EH (cell line): ENCODE measurements at places on chromosomes 4 and X.

DNA sequence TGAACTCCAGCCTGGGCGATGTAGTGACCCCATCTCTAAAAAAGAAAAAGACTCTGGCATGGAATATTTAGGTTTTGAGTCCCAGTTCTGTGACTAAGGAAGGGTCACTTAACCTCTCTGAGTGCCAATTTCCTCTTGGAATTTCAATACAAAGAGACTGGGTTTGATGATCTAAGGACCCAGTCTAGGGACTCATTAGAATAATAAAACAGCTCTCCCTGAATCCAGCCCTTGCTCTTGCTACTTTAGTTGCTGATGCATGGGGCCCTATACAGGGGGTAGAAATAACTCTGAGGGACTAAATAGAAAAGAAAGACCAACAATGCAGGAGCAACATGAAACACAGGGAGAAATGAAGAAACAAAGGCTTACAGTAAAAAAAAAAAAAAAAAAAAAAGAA lies 12.6 kb downstream of the C4orf54 start:
- DNase-seq = no peak

DNA sequence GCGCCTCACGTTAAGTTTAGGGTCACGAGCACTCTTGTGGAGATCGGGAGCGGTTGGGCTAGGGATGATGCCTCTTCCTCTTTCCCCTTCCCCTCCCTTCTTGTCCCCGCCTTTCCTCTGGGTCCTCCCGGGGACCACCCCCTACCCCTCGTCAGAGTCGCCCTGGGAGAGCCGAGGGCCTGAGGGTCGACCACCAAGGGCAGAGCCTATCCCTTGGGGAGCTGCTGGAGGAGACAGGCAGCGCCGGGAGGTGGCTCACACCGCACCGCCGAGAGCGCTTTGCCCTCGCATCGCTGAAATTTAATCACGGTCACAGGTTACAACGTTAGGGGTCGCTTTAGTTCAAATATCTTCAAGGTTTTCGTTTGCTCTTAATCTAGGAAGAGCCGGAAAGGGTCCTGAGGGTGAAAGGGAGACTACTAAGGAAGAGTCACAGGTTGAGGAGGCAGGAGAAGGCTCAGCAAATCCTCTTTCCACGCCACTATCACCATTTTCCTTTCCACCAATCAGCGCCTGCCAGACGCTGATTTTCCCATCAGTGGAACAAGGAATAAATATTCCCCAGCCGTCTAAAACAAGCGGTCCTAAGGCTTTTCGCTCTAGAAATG lies 528 bp upstream of the SNCA start:
- DNase-seq = peak; percentile 13

DNA sequence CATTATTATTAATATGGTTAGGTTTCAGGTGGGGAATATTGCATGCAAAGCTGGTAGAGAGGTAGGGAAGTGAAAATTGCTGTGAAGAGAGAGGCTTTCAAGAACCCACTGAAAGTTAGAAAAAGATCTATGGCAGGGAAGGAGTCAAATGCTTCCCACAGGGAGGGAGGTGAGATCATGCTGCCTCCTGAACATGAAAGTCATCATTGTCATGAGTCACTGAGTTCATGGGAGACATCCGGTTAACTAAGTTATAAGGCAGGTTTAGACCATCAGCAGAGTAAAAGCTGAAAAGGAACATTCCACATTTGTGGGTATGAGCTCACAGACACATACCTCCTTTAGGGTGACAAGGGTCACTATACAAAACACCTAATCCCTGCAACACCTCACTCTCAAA lies 16.2 kb downstream of the GATB start:
- DNase-seq = peak; percentile 91

DNA sequence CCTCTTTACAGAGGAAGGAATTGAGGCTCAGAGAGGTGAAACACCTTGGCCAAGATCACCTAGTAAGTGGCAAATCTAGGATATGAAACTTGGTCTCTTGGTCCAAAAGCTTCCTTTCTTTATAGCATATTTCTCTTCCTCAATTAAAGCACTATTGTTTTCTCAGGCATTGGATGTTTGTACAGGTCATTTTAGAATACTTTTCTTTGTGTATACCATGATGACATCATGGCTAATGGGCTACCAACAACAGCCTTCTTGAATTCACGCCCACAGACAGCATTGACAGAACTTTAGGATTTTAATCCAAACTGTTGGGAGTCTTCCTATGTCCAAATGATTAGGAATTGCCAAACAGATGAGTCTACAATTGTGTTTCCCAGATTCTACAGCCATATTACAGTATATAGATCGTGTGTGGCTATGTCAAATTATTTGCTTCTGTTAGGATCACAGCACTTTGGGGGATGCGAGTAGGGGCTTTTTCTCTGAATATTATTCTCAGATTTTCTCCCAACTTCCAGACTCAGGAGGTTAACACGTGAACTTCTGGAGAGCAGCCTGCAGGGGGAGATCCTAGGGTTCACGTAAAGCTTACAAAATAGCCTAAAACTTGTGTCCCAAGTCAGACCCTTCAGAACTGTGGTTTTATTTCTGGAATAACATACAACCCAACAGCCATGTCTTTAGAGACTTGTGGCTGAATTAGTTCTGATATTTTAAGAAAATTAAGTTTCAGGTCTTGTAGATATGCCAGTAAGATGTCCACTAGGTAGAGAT lies 191.8 kb downstream of the SHROOM3 start:
- no peak for DNase-seq

DNA sequence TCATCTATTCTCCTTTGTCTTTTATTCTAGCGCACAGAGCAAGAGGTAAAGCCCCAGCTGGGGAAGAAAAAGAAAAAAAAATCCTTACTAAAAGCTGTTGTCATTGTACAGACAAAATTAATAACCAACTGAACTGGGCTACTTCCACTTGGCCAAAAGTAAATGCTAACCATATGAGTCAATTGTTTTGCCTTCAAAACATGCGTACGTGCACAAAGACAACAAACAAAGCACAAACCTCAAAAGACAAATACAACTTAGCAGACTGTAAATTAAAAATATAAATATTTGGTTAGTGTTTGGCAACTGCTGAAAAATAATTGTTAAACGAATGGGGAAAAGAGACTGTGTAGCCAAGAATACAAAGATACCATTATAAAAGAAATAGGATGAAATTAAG lies 5.9 kb downstream of the EDA2R start:
- DNase-seq = peak; percentile 45

DNA sequence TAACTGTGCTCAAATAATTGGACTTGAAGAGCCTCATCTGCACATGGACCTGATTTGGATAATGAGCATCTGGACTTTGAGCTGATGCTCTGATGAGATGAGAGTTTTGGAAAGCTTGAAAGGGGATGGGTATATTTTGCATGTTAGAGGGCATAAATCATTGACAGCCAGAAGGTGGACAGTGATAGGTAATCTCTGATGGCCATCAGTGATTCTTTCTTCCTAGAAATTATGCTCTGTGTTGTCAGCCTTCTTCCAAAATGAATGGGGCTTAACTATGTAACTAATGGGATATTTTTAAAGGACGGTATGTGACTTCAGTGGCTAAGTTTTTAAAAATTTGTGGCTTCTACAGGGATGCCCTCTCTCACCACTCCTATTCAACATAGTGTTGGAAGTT lies 334.0 kb downstream of the PTTG2 start:
- DNase-seq = no peak

DNA sequence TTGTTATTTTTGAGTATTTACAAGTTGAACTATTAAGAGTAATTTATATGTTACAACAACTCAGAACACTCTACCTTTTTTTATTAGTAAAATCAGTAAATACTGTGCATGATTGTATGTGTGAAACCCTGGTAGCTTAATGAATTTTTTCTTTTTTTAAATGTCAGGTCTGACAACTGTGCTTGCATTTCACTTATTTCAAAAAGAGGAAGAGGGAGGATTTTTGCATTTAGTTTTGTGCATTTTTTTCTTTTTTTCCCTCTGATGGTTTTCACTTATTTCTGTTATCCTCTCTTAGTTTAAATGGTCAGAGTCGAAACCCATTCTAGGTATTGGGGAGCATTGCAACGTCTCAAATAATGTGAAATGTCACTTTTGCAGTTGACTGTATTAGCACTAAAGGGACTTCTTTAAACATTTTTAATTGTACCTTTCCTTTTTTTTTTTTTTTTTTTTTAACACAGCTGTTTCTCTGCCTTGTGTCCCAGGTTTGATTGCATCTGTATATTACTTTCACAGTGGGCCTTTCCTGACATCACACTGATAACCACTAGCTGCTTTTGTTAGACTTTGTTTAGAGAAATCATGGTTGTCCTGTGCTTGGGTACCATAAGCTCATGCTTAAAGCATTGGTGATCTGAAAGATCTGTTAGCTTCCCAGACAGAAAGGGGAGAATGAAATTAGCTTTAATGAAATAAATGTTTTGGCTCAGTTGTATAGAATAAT lies 28.5 kb downstream of the MOB1B start:
- DNase-seq = no peak

DNA sequence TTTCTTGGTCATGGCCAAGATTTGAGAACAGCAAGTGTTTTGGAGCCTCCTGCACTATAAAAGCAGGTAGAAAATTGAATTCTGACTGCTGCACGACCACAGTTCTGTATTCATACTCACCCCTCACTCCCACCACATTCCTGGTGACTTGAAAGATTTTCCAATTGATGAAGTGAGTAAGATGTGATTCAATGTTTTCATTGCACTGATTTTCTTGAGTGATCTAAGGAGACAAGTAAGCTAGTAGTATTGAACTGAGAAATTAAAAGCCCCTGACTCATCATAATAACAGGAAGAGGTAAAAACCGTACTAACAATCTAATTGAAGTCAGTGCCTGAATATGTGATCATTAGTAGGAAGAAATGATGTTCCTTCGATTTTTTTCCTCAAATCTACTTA lies 6.1 kb upstream of the SEC24D start:
- DNase-seq = peak; percentile 59

DNA sequence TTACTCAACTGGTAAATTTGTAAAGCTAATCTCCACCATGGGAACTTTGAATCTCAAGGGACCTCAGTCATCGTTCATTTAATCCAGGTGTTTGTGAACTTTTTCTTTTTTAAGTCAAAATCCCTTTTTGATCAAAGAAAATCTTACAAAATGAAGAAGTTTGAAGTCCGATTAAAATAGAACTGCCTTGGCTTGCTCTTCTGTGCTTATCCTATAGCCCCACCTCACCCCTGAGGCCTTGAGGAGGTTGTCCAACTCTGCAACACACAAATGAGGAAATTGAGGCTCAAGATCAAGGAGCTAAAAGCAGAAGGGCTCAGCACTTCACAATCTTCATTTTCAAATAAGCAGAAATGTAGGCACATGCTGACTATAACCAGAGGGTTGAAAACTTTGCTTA lies 240.3 kb upstream of the SFRP2 start:
- no peak for DNase-seq

- no peak for DNase-seq
These were observed 95.4 kb downstream of the MBNL3 start for GRCh38 chrX:132393485-132393884.

DNA sequence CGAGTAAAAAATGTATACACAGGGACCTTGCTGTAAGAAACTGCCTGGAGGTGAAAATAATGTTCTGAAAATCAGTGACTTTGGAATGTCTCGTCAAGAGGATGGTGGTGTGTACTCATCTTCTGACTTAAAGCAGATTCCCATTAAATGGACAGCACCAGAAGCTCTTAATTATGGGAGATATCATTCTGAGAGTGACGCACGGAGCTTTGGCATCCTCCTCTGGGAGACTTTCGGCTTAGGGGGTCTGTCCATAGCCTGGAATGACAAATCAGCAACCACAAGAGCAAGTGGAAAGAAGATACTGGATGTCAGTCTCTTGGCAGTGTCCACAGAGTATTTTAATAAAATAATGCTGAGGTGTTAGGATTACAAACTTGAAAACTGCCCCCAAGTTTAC lies 129.4 kb downstream of the THOC2 start:
- peak; percentile 81 for DNase-seq

DNA sequence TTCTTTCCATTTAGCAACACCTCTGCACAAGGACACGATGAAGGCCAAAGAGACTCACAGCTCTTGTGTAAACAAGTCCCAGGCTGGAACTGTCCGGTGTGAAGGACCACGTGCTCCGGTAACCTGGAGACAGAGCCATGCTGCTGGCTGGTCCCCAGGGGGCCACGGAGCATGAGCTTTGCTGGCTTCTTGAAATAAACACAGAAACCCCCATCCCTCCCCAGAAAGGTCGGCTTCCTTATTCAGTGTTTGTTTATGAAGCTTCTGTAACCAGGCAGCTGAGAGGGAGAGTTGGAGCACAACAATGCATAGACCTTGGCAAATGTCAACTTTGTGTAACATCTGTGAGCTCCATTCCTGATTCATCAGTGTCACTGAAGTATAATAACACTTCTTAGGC lies 109.4 kb downstream of the GPR143 start:
- no peak for DNase-seq

- peak; percentile 89 for DNase-seq
These were observed 304.4 kb upstream of the SLIT2 start for GRCh38 chr4:19947349-19947748.

- no peak for DNase-seq
These were observed 576.9 kb upstream of the PCDH10 start for GRCh38 chr4:132572210-132572609.

GRCh38 chrX:22109442-22109841 lies 77.3 kb downstream of the PHEX start:
- peak; percentile 71 for DNase-seq

- DNase-seq = peak; percentile 13
These were observed 141.5 kb downstream of the TENM3 start for GRCh38 chr4:182384631-182385091.

DNA sequence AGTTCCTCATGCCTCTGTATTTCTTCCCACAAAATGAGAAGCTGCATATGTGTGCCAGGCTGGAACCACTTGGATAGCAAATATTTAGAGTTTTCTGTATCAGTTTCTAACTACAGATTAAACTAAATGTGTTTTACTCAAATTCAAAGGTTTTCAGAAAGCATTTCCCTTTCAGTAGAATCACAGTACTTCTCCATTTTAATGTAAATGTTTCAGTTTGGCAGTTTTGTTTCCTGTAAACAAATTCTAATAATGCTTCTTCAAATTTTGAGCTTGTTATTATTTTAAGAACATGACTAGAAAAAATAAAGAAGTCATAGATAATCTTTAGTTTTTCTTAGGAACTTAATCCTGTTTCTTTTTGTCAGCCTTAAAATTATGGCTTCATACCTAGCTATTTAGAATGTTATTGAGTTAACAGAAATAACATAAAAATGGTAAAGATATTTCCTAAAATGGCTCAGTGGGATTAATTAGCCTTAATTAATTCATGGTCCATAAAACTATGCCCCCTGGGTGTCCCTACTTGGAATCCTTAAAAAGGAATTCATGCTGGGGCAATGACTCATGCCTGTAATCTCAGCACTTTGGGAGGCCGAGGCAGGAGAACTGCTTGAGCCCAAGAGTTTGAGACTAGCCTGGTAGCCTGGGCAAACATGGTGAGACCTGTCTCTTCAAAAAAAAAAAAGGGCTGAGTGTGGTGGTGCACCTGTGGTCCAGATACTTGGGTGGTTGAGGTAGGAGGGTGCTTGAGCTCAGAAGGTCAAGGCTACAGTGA lies 83.8 kb upstream of the GPR34 start:
- peak; percentile 70 for DNase-seq

DNA sequence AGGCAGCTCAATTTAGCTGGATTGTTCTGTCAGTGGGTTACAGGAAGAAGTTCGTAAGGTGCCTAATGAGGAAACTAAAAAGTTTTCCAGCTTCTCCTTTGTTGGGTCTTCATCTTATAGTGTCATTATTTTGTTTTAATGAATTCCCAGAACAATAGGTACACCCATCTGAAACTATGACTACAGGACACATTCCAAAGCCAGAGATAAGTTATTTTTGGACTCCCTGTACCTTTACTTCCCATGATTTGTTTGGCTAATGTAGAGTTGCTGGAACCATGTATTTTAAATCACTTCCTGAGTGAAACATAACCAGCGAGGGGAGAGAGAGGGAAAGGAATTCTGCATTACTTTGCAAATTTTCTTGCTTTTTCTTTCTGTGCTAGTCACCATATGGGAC lies 114.0 kb downstream of the CLCN5 start:
- no peak for DNase-seq
